ENCODE measurements at places on chromosomes 4 and X. TPM values are rescaled to one million over a fixed set of nuclear protein-coding genes. Genes with fewer than 3 reads are reported as not detected.

DNA sequence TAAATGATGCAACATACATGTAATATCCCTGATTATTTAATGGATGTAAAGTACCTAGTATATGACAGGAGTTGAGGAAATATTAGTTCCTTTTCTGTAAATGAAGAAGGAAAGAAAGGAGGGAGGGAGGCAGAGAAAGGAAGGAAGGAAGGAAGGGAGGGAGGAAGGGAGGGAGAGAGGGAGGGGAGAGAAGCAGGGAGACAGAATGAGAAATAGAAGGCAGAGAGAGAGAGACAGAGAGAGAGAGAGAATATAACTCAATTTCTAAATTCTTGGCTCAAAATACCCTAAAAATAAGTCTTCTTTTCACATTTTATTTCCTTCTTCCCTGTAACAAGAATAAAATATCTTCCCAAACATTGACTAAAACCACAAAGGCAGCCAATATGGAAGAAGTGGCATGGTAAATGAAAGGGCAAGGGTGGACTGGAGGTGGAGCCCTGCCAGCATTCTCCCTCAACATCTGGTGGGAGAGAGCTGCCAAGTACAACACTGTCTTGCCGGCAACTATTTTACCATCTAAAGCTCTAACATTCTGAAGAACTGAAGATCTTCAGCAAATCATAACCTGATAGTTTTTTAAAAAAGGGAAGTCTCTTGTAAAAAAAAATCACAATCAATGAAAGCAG is 245.1 kb downstream of the PPP3CA start:
- DNase-seq, result peak; percentile 46

DNA sequence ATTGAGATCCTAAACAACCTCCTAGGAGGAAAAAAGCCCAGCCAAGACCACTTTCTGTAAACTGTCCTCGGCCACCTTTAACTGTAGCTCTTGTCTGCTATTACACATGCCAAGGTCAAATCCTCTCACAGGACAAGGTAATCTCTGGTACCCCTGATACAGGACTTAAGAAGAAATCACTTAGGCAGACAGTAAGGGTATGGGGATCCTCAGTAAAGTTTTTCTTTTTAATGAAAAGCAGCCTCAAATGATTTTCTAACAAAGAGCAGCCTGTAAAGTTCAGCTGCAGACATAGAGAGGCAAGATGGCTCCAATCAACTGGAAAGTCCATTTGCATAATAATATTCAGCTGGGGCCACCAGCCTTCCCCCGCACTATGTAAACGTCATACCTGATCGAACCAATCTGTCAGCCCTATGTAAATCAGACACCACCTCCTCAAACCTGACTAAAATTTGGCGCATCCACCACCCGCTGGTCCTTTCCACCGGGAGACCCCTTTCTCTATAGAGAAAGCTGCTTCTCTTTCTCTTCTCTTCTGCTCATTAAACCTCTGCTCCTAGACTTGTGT is 14.6 kb upstream of the MPP1 start:
- DNase-seq, result no peak

DNA sequence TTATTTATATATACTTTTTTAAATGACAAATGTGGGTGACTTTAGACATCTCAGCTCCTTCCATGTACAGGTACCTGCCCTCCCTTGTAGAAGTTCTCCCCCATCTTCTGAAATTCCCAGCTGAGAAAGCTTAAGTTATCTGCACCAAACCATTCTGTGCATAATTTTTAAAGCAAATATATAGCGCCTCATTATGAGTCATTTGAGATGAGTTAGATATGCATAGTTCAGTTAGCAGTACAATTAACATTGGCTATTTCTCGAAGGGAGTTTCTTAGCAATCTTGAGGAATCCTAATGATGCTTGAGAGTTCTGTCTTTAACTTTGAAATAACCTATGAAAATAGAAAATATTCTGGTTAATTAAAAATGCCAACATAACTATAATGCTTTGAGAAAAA is 19.4 kb upstream of the UFSP2 start:
- no peak for DNase-seq

GRCh38 chr4:2443956-2444740 is 24.8 kb upstream of the RNF4 start:
- DNase-seq, result no peak

- no peak for DNase-seq
Measured at GRCh38 chr4:114149-114548, 10.2 kb upstream of the ZNF718 start.

The ARHGAP36 gene
- total RNA-seq, result not detected

DNA sequence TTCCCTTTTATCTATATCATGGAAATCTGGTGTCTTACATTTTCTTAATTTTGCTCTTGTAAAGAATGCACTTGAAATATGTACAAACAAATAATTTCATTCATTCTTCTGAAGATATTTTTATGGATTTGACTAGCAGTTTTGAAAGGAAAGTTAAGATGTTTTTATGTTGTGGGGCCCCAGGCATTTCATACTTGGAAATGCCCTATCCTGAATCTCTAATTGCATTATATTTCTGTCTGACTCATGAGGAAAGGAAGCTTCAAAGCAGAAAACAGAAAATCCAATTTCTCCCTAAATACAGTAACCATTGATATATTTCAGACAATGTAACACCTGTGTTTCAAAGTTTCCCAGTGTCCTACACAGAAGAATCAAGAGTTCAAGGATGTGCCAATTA is 73.2 kb upstream of the NPNT start:
- no peak for DNase-seq

DNA sequence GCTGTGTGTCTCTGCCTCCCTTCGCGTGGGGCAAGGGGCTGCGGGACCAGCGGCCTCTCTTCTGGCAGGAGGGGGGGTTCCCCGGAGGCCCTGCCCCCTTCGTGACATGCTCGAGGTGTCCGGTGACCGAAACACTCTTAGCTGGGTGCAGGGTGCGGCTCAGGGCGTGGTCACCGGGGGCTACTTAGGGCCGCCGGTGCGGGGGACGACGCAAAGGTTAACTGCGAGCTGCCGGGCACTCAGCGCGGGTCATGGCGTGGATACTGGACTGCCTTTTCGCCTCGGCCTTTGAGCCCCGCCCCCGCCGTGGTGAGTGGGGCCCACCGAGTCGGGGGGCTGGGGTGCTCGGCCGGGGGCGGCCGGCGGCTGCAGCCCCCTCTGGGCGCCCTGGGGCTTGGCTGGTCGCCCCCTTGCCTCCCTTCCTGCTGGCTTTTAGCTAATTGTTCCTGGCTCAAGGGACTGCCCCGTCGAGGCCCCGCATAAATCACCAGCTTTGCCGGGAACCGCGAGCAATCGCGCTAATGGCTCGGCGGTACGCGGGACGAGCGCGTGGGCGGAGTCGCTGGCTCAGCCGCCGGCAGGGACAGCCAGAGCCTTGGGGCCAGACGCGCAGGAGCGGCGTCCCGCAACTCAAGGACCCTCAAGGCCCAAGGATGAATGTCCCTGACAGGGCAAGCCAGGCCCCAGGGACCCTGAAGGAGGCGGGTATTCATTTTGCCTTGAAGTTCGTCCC is at the start of gene ARHGAP36:
ARHGAP36 (plus strand) TSS at position 211 of the 733 bp plus-strand sequence. CDS start 23,320 bp downstream, outside the sequence.
- DNase-seq, result no peak
